ENCODE measurements at places on chromosomes 11 and 22.

GRCh38 chr22:31287818-31288495 lies 4.3 kb downstream of the PIK3IP1 start:
- no peak for DNase-seq

DNA sequence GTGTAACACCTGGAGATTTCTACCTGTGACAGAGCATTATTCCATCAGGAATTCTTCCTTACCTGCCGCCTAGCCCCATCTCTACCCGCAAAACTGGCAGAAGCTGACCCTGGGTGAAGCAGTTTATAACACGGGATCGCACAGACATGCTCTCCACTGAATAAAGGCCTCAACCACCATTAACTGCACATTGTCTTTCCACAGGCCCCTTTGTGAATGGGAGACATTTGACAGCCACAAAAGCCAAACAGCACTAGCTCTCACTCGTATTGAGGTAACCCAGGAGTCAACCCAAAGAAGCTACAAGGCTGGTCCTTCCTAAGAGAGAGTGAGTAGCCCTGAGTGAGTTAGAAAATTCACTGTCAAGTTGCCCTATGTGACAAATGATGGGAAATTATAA lies 135.6 kb downstream of the RCN1 start:
- no peak for DNase-seq

- peak; percentile 69 for DNase-seq
Observed at GRCh38 chr22:43273902-43274484, 69.2 kb downstream of the SCUBE1 start.

DNA sequence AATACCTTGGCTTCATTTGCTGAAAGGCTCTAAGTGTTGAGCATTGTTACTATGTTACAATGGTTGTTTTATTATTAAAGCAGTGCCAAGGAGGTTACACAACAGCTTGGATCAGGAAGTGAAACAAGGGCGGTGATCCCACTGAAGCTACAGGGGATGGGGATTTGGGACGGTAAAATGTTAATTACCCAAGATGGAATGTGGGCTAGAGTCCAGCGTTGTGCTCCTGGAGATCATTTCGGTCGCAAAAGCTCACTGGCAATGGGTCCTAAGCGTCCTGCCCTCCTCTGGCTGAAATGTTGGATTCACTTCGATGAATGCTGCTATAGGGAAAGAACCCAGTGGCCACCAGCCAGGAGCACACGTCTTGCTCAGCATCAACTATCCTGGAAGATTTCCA lies 48.3 kb downstream of the FAM83F start:
- no peak for DNase-seq

GRCh38 chr11:110410651-110411050 lies 19.1 kb upstream of the FDX1 start:
- no peak for DNase-seq

DNA sequence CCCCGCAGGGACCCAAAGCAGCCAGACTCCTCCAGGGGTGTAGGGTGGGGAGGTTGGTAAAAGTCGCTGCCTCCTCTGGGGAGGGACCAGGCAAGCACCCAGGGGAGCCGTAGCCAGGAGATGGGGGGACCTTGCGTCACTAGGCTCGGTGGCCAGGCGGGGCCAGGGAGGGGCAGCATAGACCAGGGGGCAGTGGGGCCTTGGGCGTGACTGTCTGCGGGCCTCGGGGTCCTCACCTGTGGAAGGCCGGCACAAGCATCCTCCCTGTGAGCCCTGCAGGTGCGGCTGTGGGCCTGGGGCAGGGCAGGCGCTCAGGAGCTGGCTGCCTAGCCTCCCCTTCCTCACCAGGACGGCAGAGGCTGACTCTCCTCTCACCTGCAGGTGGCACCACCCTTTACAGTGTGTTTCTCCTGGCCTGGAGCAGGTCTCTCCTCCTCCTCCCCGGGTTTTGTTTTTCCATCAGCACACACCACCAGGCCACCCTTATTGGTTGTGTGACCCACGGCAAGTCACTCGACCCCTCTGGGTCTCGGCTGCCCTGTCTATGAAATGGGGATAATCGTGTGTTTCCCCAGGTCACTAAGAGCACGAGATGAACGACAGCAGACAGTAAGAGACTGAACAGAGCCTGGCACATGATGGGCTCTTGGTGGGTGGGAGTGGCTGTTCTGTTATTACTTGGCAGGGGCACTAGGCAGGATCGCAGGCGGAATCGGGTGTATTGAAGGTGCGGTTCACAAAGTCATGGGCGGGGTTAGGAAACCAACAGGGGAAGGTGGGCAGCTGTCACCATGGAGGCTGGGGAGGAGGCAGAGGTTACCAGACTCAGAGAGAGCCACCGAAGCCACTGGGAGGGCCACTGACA lies 52.7 kb downstream of the FLRT1 start:
- DNase-seq, result no peak

DNA sequence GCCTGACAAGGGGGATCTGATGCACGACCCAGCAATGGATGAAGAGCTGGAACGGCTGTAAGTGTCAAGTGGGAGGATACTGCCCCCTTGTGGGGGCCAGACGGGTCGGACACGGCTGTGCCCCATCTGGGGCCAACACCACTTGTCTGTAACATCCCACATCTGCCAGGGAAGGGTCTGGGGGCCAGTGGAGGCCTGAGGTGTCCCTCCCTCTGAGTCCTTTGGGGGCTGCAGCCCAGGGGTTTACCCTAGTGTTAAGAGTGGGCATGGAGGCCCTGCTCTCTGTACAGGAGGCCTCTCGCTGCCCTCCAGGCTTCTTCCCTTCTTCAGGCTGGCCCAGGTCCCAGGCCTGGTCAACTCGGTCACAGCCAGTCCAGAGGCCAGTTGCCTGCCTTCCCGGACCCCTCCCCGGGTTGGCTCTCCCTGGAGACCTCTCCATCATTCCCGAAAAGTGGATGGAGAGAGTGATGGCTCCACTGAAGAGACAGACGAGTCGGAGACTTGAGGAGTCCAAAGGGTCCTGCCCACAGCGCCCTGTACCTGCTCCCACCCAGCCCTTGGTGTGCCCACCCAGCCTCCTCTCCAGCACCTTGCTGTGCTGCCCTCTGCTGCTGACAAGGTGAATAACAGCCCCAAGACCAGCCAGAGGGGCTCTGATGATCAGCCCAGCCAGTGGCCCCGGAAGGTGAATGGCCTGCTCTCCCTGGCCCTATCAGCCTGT lies 15.4 kb downstream of the ARFGAP2 start:
- DNase-seq, result peak; percentile 73

DNA sequence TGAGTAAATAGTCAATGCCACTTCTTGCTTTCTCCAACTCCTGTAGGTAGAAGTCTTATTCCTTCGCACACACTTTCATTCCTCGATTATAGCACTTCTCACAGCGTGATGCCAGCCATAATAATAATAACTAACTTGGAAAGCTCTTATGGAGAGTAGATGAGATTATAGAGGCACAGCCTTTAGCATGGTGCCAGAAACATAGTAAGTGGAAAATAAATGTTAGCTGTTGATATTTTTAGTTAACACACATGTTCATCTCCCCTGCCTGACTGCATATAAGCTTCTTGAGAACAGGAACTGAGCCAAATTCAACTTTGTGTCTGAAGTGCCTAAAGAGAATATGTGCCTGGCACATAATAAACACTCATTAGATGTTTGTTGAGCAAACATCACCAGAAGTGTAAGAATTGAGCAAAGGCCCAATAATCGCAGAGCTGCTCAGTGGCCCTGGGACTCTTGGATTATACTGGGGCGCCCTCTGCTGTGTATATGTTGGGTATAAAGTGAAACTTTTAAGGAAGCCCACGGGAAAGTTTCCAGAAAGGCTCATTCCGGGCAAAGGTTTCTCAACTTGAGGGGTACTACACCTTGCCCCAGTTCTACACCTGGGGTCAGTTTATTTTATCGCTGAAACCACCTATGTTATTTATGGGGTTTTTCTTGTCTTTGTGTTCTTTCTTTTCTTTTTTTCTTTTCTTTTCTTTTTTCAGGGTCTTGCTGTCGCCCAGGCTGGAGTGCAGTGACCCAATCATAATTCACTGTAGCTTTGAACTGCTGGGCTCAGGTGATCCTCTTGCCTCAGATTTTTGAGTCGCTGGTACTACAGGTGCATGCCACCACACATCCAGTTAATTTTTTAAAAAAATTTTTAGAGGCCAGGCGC lies 22.3 kb downstream of the SLN start:
- peak; percentile 62 for DNase-seq

DNA sequence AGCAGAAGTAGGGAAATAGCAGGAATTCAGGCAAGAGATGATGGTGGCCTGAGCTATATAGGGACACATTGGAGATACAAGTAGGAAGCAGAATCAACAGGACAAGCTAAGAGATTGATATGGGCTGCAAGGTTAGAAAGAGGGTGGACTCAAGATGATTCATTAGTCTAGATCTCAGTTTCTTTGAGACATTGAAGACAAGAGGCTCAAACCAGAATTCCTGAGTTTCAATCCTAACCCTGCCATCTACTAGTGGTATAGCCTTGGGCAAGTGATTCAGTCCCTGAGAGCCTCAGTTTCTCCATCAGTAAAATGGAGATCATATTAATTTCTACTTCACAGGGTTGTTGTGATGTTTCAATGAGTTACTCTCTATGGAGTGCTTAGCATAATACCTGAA lies 53.1 kb upstream of the NAV2 start:
- DNase-seq, result no peak

- peak; percentile 86 for DNase-seq
Observed at GRCh38 chr22:37166675-37167066, 17.0 kb upstream of the IL2RB start.

- no peak for DNase-seq
Observed at GRCh38 chr11:133414506-133414905, 117.8 kb downstream of the OPCML start.

- DNase-seq, result no peak
Observed at GRCh38 chr22:39409516-39410029, 10.0 kb downstream of the TAB1 start.

GRCh38 chr11:71962428-71963038 lies 33.7 kb downstream of the RNF121 start:
- DNase-seq, result no peak

- peak; percentile 5 for DNase-seq
Observed at GRCh38 chr11:93476796-93477195, 66.4 kb downstream of the SMCO4 start.

GRCh38 chr11:110919241-110919922 lies 207.1 kb upstream of the ARHGAP20 start:
- DNase-seq, result no peak

- DNase-seq, result no peak
Observed at GRCh38 chr22:48395201-48395600, 1432.5 kb downstream of the BRD1 start.

- no peak for DNase-seq
Observed at GRCh38 chr11:110373051-110373702, 56.6 kb upstream of the FDX1 start.

DNA sequence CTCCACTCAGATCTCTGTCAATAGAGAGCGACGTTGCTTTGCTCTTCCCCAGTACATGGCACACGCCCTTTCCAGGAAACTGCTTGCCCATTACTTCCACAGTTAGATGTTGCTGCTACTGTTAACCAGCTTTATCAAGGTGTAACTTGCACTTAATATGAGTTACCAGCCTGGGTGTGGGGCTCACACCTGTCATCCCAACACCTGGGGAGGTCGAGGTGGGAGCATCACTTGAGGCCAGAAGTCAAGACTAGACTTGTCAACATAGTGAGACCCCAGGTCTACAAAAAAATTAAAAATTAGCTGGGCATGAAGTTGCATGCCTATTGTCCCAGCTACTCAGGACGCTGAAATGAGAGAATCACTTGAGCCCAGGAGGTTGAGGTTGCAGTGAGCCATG lies 177.1 kb upstream of the B3GAT1 start:
- DNase-seq, result no peak

DNA sequence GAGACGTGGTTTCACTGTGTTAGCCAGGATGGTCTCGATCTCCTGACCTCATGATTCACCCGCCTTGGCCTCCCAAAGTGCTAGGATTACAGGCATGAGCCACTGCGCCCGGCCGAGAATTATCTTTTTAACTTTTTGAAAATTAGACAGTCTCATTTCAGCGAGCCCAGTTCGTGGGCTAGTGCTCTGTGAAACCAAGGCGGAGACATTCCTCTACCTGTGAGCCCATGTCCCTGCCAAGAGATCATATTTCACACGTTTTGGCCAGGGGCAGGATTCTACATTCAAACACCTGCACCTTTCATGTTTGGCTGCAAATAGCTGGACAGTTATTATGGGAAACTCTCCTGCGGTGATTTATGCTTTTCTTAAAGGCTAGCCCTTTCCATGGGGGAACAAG lies 60.3 kb downstream of the IRAG1 start:
- no peak for DNase-seq

All from Calu3 (cell line).